ENCODE measurements at places on chromosomes 1 and 21. TPM values are rescaled to one million over a fixed set of nuclear protein-coding genes. Genes with fewer than 3 reads are reported as not detected.
A peak's percentile ranks its signal among the peaks of the same experiment; 100 is the strongest.

- no peak for DNase-seq
These were observed 824.8 kb downstream of the ADGRL2 start for GRCh38 chr1:82625537-82625936.

The ZBTB17 gene
- total RNA-seq, result 21.9 TPM

- DNase-seq, result no peak
These were observed 40.2 kb downstream of the CTNNBIP1 start for GRCh38 chr1:9869831-9870251.

DNA sequence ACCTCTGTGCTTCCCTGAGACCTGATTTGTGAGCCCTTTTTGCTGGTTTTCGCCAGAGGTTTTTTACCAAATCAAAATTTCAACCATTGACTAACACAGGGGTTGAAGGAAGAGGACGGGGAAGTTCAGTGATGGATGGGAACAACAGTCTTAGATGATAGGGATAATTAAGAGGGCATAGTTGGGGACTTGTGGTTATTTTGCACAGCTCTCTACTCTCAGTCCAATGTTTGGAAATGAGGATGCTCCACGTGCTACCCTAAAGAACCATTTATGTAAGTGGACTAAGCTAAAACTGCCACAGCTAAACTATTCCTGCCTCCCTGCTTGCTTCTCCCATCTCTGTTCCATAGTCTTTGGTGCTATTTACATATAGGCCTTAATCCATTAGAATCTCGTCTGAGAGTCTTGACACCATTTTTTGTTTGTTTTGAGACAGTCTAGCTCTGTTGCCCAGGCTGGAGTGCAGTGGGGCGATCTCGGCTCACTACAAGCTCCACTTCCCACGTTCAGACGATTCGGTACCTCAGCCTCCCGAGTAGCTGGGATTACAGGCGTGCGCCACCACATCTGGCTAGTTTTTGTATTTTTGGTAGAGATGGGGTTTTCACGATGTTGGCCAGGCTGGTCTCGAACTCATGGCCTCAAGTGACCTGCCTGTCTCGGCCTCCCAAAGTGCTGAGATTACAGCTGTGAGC, 684 bp upstream of the MCL1 start:
- no peak for DNase-seq

The BNIPL gene
- total RNA-seq, result 17.0 TPM

The GSTM1 gene
- not detected for total RNA-seq

The GIPC2 gene
- 3.6 TPM for total RNA-seq

The SYCP1 gene
- total RNA-seq, result not detected

GRCh38 chr1:228001738-228002535, 4.9 kb upstream of the WNT3A start:
- peak; percentile 22 for DNase-seq

The TCHHL1 gene
- total RNA-seq, result not detected

GRCh38 chr21:16180614-16181013, 450.8 kb downstream of the USP25 start:
- DNase-seq, result no peak

- DNase-seq, result no peak
These were observed 333.6 kb upstream of the CAMK1G start for GRCh38 chr1:209249785-209250440.

The RGS13 gene
- 0.29 TPM for total RNA-seq

GRCh38 chr1:23169727-23170335, 1.2 kb upstream of the LUZP1 start:
- DNase-seq, result peak; percentile 80

The SMPDL3B gene
- 13.8 TPM for total RNA-seq

DNA sequence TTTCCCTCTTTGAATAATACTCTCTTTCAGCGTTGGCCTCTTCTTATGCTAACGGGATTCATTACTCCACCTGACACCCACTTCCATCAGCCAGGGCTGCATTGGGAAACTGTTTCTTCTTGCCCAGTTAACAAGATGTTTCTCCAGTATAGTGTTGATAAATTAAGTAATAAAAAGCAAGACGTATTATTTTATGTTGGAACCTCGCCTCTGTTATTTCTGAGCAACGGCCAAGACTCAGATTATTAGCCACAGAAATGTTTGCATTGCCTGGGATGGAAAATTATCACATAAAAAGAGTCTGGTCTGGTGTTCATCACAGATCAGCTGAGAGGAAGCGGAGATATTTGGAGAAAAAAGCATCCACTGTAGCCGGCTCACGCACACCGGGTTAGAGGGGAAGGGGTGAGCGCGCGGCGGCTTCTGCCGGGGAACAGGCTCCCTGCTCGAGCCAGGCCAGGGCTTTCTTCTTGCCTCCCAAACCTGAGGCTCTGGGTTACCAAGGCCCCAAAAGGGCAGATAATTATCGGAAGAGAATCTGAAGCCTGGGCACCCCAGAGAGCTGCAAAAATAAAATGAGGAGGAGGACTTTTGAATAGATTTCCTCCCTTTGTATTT, 189.5 kb downstream of the PRDM16 start:
- DNase-seq, result no peak

- no peak for DNase-seq
These were observed 11.2 kb upstream of the HMGCS2 start for GRCh38 chr1:119779869-119780356.

The LYPD8 gene
- not detected for total RNA-seq

The CD48 gene
- 8.8 TPM for total RNA-seq

The APCS gene
- not detected for total RNA-seq

GRCh38 chr1:110643879-110644472, 30.8 kb downstream of the KCNA3 start:
- no peak for DNase-seq

DNA sequence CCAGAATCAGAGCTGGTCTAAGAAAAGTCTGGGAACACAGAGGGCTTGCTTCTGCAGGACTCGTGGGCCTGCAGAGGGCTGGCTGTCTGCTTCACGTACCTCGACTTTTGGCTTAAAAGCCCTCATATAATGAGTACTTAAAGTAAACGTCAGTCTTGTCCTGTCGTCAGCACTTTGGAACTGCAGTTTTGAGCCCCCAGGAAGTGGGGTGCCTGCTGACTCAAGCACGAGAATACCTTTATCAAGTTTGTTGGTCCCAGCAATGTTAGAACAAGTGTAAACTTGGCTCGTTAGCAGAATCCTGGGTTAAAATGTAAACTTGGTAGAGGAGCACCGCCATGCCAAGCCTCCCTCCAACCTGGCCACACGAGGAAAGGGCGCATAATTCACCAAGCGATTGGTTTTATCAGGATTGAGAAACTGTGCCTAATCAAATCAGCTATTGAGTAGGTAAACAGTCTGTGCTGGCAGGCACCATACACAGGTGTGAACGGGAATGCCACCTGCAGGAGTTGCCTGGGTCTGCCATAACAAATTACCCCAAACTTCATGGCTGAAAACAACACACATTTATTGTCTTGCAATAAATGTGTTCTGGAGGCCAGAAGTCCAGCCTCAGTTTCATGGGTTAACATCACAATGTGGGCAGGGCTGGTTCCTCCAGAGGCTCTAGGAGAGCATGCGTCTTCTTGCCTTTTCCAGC, 45.0 kb upstream of the FHAD1 start:
- no peak for DNase-seq

The CAMTA1 gene
- 84.0 TPM for total RNA-seq

- DNase-seq, result no peak
These were observed 505.8 kb downstream of the SMYD3 start for GRCh38 chr1:246001142-246001836.

GRCh38 chr1:88472298-88472697, 211.8 kb upstream of the PKN2 start:
- DNase-seq, result no peak

DNA sequence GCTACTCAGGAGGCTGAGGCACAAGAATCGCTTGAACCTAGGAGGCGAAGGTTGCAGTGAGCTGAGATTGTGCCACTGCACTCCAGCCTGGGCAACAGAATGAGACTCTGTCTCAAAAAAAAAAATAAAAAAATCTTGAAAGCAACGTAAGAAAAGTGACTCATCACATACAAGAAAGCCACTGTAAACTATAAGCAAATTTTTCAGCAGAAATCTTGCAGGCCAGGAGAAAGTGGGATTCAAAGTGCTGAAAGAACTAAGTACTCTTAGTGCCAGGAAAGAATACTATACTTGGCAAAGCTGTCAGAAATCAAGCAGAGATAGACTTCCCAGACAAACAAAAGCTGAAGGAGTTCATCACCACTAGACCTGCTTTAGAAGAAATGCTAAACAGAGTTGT, 4.4 kb upstream of the HMGN1 start:
- DNase-seq, result no peak
